ENCODE measurements at places on chromosomes 12 and 14.

- DNase-seq, result no peak
Measured at GRCh38 chr12:58701536-58701935, 218.8 kb downstream of the LRIG3 start.

DNA sequence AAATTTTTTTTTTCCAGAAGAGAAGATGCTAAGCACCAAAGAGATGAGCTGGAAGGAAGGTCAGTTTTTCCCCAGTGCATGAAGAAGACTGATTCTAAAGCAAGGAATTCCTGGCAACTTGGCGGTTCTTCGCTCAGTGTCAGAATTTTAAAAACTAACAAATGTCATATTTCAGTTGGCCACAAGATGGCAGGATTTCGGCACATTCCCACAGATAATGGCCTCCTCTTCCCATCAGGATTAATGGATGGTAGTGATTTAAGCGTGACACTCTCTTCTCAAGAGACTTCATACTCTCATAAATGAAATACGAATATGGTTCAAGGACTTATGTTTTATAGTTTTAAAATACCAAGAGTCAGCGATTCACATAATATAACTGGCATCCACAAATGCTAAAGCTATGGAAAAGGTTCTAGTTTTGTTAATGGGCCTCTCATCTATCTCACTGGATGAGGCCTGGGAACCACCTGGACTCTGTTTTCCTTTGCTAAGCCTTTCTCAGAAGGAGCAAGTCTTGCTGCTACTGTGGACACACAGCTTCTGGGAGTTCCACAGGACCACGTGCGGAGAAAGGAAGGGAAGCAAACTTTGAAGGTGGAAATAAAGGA is 46.1 kb upstream of the PTPRO start:
- no peak for DNase-seq

GRCh38 chr12:25101092-25101445 is 93.9 kb downstream of the DNAI7 start:
- DNase-seq, result no peak

DNA sequence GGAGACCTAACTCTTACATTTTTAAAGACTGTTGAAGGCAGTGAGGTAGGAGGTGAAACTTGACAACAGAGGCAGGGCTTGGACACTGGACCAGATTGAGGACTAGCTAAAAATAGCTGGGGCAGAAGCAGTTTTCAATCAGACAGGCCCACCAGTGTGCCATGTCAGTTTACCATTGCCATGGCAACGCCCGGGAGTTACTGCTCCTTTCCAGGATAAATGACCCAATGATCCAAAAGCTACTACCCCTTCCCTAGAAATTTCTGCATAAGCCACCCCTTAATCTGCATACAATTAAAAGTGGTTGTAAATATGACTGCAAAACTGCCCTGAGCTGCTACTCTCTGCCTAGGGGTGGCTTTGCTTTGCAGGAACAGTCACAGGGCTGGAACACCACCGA is 53.2 kb upstream of the PKP2 start:
- no peak for DNase-seq

DNA sequence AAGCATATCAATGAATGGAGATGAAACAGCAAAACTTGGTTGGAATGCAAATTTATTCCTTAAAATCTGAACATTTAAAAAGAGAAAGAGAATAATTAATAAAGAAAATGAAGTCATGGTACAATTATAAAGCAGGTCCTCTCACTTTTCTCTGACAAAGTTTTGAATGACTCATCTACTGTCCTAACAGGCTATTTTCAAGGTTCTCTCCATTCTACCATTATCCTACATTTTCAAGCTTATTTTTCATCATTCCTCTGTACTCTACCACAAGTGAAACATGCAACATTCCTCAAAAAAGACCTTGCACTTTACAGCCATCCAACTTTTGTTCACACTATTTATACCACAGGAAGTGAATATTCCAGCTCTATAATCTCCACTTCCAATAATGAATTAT is 36.9 kb upstream of the AP4S1 start:
- no peak for DNase-seq

DNA sequence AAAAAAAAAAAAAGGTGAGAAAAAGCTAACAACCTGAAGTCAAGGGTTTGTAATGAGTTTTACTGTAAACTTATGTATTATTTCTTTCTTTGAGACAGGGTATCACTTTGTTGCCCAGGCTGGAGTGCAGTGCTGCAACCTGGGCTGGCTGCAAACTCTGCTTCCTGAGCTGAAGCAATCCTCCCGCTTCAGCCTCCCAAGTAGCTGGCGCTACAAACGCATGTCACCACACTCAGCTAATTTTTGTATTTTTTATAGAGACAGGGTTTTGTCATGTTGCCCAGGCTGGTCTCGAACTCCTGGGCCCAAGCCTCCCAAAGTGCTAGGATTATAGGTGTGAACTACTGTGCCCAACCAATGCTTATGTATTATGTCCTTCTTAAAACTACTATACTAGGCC is 9.2 kb downstream of the ATF7 start:
- no peak for DNase-seq

- no peak for DNase-seq
Measured at GRCh38 chr12:21985155-21985554, 43.9 kb upstream of the ABCC9 start.
